Aorta (tissue), 5 donors: ENCODE measurements at places on chromosomes 5 and 9.

DNA sequence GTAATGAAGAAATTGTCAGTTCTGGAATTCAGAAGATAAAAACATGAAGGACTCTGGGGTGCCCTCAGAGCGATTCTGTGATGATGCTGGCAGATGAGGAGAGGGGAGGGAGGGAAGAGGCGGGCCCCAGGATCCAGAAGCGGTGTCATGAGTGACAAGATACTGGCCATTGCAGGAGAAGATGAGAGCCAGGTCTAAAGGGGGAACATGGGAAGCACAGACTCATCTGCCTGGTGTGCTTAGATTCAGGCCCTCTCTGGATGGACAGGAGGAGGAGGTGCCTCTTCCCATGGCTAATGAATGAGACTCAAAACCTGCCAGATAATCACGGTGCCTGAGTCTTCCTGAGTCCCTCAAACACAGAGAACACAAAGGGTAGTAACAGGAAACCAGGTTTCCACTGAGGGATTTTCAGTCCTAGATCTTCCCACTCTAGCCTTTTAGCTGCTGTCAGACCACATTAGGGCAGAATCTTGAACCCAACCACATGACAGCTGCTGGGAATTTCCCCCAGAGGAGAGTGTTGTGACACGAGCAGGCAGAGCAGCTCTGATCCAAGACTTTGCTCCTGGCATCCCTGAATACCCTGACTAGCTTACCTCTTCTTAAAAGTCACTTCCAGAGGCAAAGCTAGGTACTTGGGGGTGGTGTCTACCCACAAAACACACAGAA is 28.2 kb upstream of the HSPA9 start:
- DNase-seq, result no peak

DNA sequence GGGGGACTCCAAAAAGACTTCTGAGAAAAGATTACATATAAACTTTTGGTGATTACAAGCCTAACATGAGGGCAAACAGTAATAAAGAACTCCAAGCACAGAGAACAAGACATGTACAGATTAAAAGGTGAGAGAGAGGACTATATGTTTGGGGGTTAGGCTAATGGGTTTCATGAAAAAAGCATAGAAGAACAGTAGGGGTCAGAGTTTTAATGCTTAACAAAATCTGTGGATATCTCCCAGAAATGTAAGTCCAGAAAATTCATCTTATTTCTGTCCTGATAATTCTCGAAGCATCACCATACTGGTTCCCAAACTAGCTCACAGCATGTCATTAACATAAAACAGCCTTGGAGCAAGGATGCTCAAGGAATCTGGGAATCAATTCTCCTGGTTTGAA is 137.2 kb downstream of the ARRDC3 start:
- no peak for DNase-seq

GRCh38 chr5:138936-139335 is 47.0 kb downstream of the PLEKHG4B start:
- no peak for DNase-seq

GRCh38 chr9:91711755-91712601 is 238.1 kb downstream of the ROR2 start:
- no peak for DNase-seq

DNA sequence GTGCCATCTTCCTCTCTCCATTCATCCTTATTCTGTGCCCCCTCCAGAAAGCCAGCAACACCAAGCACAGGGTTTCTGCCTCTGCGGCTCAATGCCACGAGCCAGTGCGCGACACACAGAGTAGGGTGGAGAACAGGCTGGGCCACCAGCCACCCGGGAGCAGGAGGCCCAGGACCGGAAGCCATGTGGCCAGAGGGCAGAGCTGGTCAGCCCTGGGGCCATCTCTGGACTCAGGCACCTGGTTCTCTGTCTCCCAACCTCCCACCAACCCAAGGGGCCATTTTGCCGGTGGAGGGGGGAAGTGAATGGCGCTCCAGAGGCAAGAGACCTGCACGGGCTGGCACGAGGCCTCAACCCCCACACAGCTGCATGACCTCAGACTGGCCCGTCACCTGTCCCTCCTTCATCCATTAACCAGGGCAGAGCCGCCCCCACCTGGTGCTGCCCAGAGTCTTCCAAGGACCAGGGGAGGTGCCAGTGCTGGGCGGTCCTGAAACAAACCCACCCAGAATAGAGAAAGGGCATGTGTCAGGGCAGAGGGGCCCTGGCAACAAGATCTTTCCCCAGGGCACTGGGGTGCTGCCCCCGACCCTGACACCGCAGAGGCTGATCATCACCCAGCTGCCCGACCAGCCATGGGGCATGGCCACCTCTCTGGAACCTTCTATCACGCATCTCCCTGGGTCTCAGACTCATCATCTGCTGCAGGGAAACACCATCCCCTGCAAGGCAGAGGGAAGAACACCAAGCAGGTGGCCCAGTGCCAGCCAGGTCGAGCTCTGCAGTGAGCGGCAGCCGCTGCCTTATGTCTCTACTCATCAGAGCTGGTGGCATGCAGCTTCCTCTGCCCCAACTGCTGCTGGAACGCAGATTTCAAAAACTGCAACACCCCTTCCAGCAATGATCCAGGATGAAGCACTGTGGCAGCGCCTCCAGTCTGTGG is 11.9 kb downstream of the VAV2 start:
- DNase-seq, result peak; percentile 63

DNA sequence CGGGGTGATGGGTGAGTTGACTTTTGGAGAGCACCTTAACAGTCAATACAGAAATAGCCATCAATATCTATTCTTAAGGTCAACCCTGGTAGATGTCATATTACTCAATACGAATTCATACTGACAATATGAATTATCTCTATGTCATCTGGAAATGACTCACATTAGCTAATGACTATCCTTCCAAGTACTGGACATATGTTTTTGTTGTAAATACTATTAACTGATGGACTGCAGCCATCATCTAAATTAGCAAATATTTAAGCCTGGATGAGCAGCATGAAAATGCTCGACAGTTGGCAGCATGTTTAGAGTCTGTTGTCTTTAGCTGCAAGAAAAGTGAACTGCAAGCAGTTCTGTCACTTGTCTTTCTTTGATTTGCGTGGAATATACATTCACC is 19.6 kb upstream of the ISOC1 start:
- no peak for DNase-seq

GRCh38 chr5:160188141-160189015 is 40.9 kb upstream of the FABP6 start:
- DNase-seq, result peak; percentile 79

- no peak for DNase-seq
Observed at GRCh38 chr9:94802793-94803192, 76.3 kb downstream of the AOPEP start.
